Activated naive CD4-positive, alpha-beta T cell treated with anti-CD3 and anti-CD28 coated beads, Interleukin-2, amount 50 U/mL, for 72 hours (primary cell): ENCODE measurements at places on chromosomes 6 and 20.

- no peak for DNase-seq
Measured at GRCh38 chr20:11354846-11355245, 562.8 kb upstream of the BTBD3 start.

GRCh38 chr20:573414-574296, 30.1 kb upstream of the CSNK2A1 start:
- DNase-seq = no peak

DNA sequence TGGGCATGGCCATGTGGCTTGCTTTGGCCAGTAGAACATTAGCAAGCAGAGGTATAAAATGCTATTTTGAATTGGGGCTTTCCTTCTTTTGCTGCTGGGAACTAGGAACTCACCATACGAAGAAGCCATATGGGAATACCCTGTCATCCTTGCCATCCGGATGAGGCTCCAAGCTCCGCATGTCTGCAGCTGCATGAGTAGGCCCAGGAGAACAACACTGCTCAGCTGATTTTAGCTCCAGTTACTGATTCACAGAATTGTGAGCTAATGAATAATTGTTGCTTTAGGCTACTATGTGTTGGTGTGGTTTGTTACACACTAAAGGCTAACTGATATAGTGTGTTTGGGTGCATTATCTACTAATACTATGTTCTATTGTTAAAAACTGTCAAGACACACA, 2.7 kb upstream of the PLCB4 start:
- DNase-seq = no peak

DNA sequence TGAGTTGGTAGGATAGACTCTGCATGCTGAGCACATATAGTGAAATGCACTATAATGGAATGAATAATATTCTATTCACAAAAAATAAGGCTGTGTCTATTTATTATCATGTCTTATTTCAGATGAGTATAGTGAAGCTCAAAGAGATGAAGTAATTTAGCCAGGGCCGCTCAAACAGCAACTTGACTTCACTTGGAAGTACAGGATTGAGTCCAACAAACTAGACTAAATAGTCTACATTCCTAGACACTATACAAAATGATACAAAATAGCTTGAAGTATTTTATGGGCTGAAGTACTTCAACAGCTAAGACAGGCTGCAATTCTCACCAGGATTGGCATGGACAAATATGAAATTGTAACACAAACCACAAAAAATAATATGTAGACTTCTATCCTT, 144.5 kb upstream of the DST start:
- no peak for DNase-seq

DNA sequence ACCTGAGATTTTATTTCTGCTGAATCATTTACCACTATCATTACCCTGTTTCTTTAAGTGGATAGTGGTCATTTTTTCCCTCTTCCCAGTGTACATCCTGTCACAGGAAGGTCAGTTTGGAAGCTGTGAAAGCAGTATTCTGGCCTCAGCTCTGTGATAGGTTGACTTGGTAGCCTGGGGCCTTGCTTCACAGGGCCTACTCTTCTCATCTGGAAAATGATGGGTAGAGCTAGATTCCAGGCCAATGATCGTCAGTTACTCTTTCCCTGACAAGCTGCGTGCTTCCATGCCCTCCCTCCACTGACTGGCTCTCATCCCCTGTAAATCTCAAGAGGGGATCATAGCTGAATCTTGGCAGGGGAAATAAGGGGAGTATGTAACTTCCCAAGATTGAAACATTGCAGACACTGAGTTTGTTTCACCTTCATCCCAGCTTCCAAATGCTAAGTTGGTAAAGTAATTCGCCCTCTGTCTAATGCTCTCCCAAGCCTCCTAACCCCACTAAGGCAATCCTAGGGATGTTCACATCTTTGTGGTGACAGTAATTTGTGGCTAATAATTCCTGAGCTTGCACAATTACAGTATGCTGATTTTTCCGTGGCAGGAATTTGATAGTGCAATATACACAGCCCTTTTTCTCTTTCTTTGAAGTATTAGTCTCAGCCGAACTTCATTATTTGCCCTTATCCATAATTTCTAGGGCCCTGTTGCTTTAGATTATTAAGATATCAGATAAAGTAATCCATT, 51.2 kb downstream of the VAPB start:
- no peak for DNase-seq

GRCh38 chr20:62061851-62062423, 3.7 kb downstream of the TAF4 start:
- DNase-seq = no peak

DNA sequence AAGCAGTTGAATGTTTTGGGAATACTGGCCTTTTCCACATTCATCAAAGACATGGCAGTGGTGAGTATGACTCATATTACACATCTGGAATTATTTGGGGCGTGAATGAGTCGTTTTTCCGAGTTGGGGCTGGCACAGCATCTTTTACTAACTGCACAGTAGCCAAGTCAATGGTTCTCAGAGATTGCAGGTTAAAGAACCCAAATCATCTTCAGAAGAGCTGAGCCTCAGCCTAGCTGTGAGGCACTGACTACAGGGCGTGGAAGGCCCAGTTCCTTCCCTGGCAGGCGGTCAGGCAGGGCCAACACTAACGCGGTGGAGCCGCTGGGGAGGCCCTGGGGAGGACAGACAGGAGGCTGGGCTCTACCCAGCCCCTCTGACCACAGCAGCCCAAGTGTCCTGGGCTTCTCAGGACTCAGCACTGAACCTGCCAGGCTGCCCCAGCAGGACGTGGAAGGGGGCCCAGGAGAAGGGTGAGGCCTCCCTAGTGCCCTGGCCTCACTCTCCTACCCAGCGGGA, 20.1 kb upstream of the HELZ2 start:
- no peak for DNase-seq

- no peak for DNase-seq
Measured at GRCh38 chr6:35076997-35077712, 64.0 kb downstream of the TCP11 start.

DNA sequence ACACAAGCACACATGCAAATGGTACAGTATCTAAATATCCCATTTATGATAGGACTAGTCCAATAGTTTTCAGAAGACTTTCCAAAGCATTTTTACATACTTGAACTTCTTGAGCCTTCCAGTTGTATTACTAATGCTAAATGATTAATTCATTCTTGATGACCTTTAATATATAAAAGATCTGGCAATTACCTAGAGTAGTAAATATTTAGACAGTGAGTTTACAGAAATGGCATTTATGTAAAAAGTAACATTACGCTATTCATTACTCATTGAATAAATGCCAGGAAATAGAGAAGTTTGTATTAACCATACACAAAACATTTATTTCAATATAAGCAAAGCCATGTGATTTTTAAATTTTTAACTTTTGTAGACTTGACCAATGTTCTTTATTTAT, 158.8 kb downstream of the DST start:
- DNase-seq = no peak

DNA sequence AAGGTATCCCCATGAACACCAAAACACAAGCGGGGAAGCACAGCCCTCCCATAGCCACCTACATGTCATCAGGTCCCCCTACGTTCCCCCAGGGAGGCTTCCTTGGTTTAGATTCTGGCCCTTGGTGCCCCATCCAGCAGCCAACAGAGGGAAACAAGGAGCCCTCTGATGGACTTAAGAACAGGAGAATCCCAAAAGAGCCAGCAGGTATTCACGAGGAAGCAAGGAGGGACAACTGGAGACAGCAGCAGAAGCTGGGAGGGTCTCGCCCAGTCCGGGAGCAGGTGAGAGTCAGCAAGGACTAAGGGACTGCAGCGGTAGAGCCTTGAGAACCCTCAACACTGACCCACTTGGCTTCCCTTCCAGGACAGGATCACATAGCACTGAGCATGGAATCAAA, 58.4 kb upstream of the TOP1 start:
- no peak for DNase-seq

GRCh38 chr6:52389626-52390360, 27.8 kb downstream of the PAQR8 start:
- peak; percentile 65 for DNase-seq

GRCh38 chr20:8399947-8400346, 267.9 kb downstream of the PLCB1 start:
- DNase-seq = no peak

DNA sequence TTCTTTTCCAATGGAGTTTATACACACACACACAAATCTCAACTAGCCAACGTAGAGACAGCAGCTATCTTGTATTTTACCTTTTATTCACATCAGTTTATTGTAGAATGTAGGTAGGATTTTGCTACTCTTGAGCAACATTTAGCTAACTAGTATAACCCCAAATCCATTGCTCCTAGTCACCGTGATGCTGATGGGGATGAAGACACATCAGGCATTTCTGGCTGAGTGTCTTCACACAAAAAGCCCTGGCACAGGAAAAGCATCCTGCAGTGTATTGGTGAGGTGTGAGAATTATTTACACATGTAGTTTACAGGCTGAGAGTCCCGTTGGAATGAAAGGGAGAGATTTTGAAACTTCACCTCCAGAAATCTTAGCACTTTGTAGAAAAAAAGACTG, 65.9 kb upstream of the FBXL4 start:
- DNase-seq = no peak

- no peak for DNase-seq
Measured at GRCh38 chr6:150495126-150495525, 104.6 kb upstream of the PLEKHG1 start.

- DNase-seq = no peak
Measured at GRCh38 chr6:37480118-37480736, 19.5 kb downstream of the CCDC167 start.

DNA sequence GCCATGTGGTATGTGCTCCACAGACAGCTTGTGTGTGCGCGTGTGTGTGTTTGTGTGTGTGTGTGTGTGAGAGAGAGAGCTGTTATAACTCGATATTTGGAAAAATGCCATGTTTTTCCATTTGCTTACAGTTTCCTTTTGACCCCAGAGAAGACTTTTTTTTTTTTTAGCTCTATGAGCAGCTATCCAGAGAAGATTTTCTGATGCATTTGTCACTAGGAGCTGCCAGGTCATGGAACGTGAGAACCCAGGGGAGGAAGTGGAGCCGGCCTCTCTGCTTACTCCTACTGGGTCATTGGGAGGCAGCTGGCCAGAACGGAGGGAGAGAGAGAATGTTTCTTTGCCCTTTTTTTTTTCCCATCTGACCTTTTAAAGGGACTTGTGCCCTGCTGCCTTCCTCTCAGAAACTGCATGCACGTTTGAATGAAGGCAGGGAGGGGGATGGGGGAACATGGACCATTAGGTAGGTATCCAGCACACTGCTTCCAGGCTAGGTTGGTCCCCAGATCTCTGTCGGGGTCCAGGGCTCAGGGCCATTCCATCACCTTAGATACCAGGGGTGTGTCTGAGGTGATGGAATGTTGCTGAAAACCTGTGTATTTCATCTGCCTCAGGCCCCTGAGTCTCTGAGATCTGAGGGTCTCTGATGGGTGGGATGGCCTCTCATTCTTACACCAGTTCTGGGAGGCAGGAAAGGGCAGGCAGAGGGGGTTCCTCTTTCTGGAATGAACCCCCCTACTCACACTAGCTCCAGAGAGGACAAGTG, 11.2 kb upstream of the MRPS18A start:
- DNase-seq = no peak

GRCh38 chr6:61711849-61712248, 574.2 kb downstream of the KHDRBS2 start:
- no peak for DNase-seq

- no peak for DNase-seq
Measured at GRCh38 chr6:85469276-85470022, 19.6 kb downstream of the NT5E start.
